ENCODE measurements at places on chromosomes 13 and 19. TPM values are rescaled to one million over a fixed set of nuclear protein-coding genes. Genes with fewer than 3 reads are reported as not detected.

GRCh38 chr13:78841358-78841963 lies 182.5 kb upstream of the OBI1 start:
- H3K4me3 ChIP-seq: no peak overlapping the region
- no peaks in the 10 kb centered on the region for H3K4me1 ChIP-seq
- DNase-seq: no peak
- H3K27me3 ChIP-seq: no peaks in the 10 kb centered on the region
- no peak overlapping the region for H3K27ac ChIP-seq
- no peaks in the 10 kb centered on the region for H3K36me3 ChIP-seq

DNA sequence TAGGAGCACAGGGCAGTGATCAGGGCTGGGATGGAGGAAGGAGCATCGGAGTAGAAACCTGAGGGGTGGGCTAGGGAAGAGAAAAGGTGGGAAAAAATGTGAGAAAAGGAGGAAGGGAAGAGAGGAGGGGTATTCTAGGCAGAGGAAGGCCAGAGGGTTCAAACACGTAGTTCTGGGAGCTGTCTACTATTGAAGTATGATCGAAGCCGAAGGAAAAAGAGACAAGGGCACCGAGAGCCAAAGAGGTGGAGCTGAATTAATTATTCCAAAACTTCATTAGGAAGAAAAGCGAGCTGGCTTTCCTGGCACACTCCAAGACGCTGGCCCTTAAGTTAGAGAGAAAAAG lies 7.8 kb downstream of the DLL3 start:
- H3K36me3 ChIP-seq: no peaks in the 10 kb centered on the region
- H3K27me3 ChIP-seq: no peaks in the 10 kb centered on the region
- peak overlapping the region; percentile 21 for H3K4me3 ChIP-seq

GRCh38 chr13:102947745-102948405 lies 102.0 kb downstream of the ERCC5 start:
- no peaks in the 10 kb centered on the region for H3K27me3 ChIP-seq
- no peaks in the 10 kb centered on the region for H3K36me3 ChIP-seq
- no peak for DNase-seq
- no peak overlapping the region for H3K4me3 ChIP-seq
- H3K27ac ChIP-seq: no peak overlapping the region

The CYP4F12 gene
- total RNA-seq: 0.16 TPM

The DNM2 gene
- 137 TPM for total RNA-seq

DNA sequence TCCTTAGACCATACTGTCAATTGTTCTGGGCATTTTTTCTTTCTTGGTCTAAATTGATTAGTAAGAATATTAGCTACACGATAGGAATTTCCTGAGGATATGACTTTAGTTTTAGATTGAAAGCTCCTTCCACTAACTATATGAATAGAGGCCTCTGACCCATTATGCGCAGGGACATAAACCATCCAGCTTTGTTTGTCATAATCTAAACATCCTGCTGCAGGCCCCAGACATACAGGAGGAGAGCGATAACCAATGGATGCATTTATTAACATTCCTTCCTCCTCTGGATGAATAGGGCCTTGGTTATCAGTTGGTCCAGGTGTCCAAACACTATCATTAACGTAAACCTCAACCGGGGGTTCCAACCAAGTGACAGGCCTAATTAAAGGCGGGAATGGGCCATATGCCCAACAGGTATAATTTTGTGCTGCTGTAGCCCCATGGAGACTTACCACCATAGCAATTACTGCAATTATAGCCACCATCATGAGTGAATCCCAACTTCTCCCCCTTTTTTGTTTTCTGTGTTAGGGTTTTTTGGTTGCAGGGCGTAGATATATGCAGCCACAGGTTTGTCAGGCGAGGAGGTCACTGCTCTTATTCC lies 32.6 kb downstream of the CLEC4M start:
- H3K27ac ChIP-seq: no peak overlapping the region
- DNase-seq: no peak
- no peaks in the 10 kb centered on the region for H3K27me3 ChIP-seq
- no peak overlapping the region for H3K4me3 ChIP-seq
- no peaks in the 10 kb centered on the region for H3K36me3 ChIP-seq

The CXCL17 gene
- total RNA-seq: 1.3 TPM
